ENCODE measurements at places on chromosomes 13 and 19.

DNA sequence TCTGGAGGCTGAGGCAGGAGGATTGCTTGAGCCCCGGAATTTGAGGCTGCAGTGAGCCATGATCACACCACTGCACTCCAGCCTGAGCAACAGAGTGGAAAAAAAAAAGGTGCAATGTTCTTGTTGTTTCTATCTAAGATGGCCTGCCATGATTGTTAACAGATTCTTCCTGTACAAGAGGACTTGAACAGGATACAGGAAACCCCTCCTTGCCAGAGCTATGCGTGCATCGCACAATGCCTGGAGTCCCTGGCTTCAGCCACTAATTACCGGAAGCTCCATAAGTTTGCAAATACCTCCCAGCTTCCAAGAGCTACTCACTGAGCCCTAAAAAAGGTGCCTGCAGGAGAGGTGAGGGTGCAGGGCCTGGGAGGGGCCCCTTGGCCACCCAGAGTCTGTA, 13.1 kb upstream of the HIF3A start:
- no peak for DNase-seq
- no peak overlapping the region for H3K4me3 ChIP-seq
- H3K4me1 ChIP-seq: no peaks in the 10 kb centered on the region
- peaks cover 10% of the 10 kb centered on the region for H3K27me3 ChIP-seq
- H3K27ac ChIP-seq: no peak overlapping the region
- no peaks in the 10 kb centered on the region for H3K36me3 ChIP-seq

GRCh38 chr13:73544175-73544574, 485.4 kb downstream of the KLF5 start:
- H3K36me3 ChIP-seq: no peaks in the 10 kb centered on the region
- H3K4me3 ChIP-seq: no peak overlapping the region
- no peak for DNase-seq
- H3K27me3 ChIP-seq: peaks cover 13% of the 10 kb centered on the region
- no peak overlapping the region for H3K27ac ChIP-seq
- H3K4me1 ChIP-seq: no peaks in the 10 kb centered on the region

DNA sequence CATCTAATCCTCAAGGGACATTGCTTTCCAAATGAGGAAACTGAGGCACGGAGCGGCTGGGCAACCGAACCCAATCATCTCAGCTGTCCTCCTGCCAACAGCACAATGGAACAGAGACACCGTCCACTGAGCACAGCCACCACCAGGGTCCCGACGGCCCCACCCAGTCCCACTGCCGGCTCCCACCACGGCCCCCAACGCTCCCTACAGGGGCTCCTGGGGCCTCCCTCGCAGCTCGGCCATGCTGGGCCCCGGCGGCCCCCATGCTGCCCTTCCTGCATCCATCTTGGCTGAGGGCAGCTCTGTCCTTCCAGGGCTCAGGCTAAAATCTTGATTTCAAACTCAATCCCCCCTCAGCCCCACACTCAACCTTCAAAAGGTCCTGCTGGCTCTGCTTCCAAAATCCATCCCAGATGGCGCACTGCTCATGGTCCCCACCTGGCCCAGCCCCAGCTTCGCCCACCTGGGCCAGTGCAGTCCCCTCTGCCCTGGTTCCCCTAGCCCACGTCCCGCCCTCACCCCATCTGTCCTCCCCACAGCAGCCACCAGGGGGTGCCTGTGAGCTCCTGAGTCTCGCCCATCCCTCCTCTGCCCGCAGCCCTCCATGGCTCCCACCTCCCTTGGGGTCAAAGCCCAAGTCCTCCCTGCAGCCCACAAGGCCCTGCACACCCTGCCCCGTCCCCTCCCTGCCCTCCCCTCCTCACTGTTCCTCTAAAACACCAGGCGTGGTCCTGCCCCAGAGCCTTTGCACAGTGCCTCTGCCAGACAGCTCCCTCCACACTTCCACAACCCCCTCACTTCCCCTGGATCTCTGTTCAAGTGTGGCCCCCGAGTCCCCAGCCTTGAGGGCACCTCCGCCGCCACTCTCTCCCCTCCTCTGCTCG, 7.9 kb downstream of the PIP5K1C start:
- peak; percentile 46 for DNase-seq
- no peak overlapping the region for H3K27ac ChIP-seq
- H3K27me3 ChIP-seq: no peaks in the 10 kb centered on the region
- peaks cover 4% of the 10 kb centered on the region for H3K36me3 ChIP-seq
- H3K4me3 ChIP-seq: no peak overlapping the region

DNA sequence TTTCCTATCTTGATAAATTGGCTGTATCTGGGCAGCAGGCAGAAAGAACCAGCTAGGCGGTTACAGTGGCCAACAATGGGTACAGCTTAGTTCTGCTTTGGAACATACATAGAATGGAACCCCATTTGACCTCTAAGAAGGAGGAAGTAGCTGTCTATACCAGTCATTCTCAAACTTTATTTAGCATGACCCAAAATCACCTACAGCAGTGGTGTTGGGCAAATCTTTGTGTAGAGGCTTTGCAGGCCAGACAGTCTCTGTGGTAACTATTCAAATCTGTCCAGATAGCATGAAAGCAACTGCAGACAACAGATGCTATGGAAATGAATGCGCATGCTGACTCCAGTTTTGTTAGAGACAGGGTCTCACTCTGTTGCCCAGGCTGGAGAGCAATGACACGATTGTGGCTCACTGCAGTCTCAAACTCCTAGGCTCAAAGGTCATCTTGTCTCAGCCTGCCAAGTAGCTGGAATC, 12.0 kb upstream of the KCNC3 start:
- H3K36me3 ChIP-seq: peaks cover 4% of the 10 kb centered on the region
- peaks cover 22% of the 10 kb centered on the region for H3K27me3 ChIP-seq
- H3K4me1 ChIP-seq: peaks cover 5% of the 10 kb centered on the region

DNA sequence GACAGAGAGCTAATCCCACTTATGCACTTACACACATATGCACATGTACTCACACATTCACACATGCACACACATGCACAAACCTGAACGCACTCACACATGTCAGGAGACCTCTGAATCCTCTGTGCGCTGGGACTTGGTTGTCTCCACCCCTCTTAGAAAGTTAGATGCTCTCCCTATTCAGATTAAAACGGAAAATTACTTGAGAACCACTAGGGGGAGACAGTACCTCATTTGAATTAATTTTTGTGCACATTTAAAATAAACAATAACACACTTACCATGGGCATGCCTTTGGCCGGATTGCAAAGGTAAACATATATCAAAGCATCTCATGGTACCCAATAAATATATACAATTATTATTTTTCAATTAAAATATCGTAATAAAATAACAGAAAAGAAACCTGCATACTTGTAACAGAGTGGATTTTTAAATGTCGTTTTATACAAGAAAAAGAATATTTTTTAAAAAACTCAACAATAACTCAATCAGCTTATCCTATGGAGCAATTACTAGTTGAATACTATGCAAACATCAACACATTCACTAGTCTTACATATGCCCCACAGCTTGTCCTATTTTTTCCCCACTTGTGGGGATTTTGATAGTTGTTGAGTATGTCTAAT, 9.5 kb upstream of the LILRB4 start:
- no peak for DNase-seq
- peaks cover 12% of the 10 kb centered on the region for H3K27me3 ChIP-seq
- no peak overlapping the region for H3K4me3 ChIP-seq
- no peaks in the 10 kb centered on the region for H3K36me3 ChIP-seq
- no peaks in the 10 kb centered on the region for H3K4me1 ChIP-seq

DNA sequence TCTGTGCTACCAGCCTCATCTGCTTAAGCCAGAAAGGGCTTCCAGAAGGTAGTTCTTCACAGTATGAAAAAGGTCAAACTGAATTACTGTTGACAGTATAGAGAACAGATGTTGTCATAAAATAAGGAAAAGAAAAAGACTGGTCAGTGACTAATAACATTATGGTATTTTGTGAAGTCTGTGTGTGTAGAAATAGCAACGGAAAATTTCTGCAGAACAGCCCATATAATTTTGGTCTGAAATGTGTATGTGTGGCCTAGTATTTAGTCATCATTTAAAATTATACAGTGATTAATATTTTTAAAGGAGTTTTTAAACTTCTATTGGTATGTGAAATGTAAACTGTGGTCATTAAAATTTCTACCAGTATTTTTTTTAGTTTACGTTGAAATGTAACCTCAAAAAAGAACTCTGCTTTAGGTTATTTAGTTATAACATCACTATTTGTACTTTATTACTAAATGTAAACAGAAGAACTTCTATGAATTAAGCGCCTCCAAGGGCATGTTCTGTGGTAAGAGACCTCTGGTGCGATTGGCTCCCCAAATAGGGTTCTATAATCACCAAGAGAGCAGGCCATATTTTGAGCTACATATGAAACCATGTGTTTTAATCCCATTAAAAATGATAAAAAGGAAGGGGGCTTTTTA, 3.3 kb upstream of the GPR183 start:
- H3K4me1 ChIP-seq: peaks cover 73% of the 10 kb centered on the region
- H3K4me3 ChIP-seq: peak overlapping the region; percentile 50
- DNase-seq: no peak

DNA sequence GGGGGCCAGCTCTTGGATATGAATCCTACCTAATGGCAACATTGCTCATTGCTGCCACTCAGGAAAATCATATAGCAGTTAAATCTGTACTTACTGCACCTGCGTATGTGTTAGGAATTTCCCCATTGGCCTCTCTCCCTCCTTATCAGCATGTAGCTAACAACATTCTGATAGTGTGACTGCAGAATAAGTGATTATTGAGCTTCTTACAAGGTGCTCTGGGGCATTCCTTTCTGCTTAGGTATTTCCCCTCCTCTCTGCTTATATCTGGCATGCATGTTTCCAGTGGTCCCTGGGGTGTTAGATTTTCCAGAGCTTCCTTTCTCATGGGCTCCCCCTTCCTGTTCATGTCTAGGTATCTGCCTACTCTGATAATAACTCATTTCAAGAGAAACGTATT, 414.1 kb upstream of the SLITRK1 start:
- no peak for DNase-seq
- no peak overlapping the region for H3K4me3 ChIP-seq
- no peaks in the 10 kb centered on the region for H3K36me3 ChIP-seq

GRCh38 chr13:23620613-23621315, 50.6 kb downstream of the TNFRSF19 start:
- H3K27me3 ChIP-seq: peaks cover 29% of the 10 kb centered on the region
- no peak overlapping the region for H3K27ac ChIP-seq
- H3K4me3 ChIP-seq: no peak overlapping the region

- H3K4me1 ChIP-seq: peaks cover 26% of the 10 kb centered on the region
- no peak for DNase-seq
- peak overlapping the region; percentile 77 for H3K4me3 ChIP-seq
- H3K27ac ChIP-seq: peak overlapping the region; percentile 86
- peaks cover 5% of the 10 kb centered on the region for H3K27me3 ChIP-seq
- H3K36me3 ChIP-seq: peaks cover 10% of the 10 kb centered on the region
Observed at GRCh38 chr13:113151745-113152690, 6.4 kb upstream of the PROZ start.

GRCh38 chr19:42040031-42040430, 30.0 kb downstream of the GRIK5 start:
- no peak for DNase-seq
- peaks cover 10% of the 10 kb centered on the region for H3K27me3 ChIP-seq
- no peaks in the 10 kb centered on the region for H3K36me3 ChIP-seq
- no peak overlapping the region for H3K27ac ChIP-seq
- H3K4me3 ChIP-seq: no peak overlapping the region
- no peaks in the 10 kb centered on the region for H3K4me1 ChIP-seq

DNA sequence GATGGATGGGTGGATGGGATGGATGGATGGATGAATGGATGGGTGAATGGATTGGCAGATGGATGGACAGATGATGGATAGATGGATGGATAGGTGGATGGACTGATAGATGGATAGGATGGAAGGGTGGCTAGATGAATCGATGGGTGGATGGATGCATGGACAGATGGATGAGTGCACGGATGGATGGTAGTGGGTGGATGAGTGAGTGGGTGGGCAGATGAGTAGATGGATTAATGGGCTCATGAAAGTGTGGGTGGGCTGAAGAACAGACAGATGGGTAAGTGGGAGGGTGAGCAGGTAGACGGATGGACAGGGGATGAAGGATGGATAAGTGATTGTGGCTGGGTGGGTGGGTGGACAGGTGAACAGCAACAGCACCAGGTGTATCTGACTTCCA, 5.7 kb downstream of the SEMA6B start:
- H3K4me3 ChIP-seq: no peak overlapping the region
- no peaks in the 10 kb centered on the region for H3K36me3 ChIP-seq
- no peak for DNase-seq
- peaks cover 13% of the 10 kb centered on the region for H3K27me3 ChIP-seq
- no peak overlapping the region for H3K27ac ChIP-seq

GRCh38 chr19:16143399-16144215, at the start of gene HSH2D:
Gene HSH2D, plus strand, starts transcription at chr19:16143685. Its CDS starts 5,066 bp downstream, at chr19:16148751.
- peak within 1 kb of the TSS; percentile 98 for H3K4me3 ChIP-seq
- peak within 1 kb of the TSS; percentile 99 for H3K27ac ChIP-seq
- DNase-seq: peak; percentile 63
- peaks cover 16% of the 10 kb centered on the region for H3K36me3 ChIP-seq
- H3K4me1 ChIP-seq: peaks cover 43% of the 10 kb centered on the region

DNA sequence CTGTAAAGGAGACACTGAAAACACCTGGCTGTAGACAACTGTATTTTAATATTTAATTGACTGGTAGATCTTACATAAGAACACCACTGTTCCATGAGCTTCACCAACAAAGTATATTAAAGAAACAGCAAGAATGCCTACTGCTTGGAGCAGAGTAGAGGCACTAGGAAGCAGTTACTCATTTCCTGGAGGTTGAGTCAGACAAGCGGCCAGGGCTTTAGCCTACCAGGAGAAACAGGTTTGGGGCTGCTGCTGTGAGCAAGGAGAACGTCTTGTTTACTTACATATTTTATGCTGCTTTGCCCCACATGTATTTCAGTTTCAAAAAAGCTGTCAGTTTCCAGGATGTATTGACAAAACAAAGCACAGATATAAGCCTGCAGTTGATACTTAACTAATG, 33.4 kb downstream of the ALG5 start:
- H3K27ac ChIP-seq: no peak overlapping the region
- no peaks in the 10 kb centered on the region for H3K4me1 ChIP-seq
- H3K27me3 ChIP-seq: no peaks in the 10 kb centered on the region
- no peak overlapping the region for H3K4me3 ChIP-seq
- peaks cover 50% of the 10 kb centered on the region for H3K36me3 ChIP-seq

GRCh38 chr19:35043906-35044305, 2.4 kb downstream of the HPN start:
- peaks cover 27% of the 10 kb centered on the region for H3K4me1 ChIP-seq
- DNase-seq: no peak
- peak overlapping the region; percentile 44 for H3K27ac ChIP-seq
- H3K36me3 ChIP-seq: peaks cover 15% of the 10 kb centered on the region

DNA sequence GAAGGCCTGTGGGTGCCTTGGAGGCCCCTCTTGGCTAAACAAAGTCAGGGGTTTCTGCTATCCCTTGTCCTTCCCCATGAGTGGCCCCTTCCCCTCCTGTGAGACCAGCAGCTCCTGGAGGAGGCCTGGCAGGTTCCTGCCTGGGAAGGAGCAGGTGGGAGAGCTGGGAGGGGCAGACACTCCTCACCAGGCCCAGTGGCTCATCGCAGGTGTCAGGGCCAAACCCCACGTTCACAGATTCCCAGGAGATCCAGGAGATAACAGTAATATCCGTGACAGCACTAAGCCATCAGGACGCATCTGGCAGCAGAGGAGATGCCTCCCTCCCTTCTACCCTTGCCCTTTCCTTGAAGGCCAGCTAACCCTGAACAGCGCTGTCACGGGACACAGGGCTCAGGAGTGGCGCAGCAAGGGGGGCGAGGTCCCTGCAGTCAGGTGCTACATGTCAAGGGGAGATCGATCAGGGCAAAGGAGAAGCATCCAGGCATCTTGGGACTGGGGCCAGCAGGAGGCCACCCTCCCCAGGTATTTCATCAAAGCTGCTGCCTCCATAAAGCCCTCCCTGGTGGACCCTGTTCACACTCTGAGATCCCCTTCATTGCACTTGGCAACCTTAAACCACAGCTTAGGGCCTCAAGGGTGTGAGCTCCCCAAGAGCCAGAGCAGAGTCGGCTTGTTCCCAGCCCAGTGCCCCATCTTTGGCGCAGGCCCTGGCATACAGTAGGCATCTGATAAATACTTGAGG, 4.8 kb downstream of the CEBPA start:
- no peak overlapping the region for H3K4me3 ChIP-seq
- peaks cover 4% of the 10 kb centered on the region for H3K36me3 ChIP-seq
- no peak overlapping the region for H3K27ac ChIP-seq
- DNase-seq: no peak
- H3K4me1 ChIP-seq: peaks cover 5% of the 10 kb centered on the region
